Activated CD4-positive, alpha-beta T cell treated with anti-CD3 and anti-CD28 coated beads, Interleukin-2, amount 50 U/mL, for 16 hours (primary cell): ENCODE measurements at places on chromosomes 11 and 22.

GRCh38 chr11:47448566-47449427, at the start of gene RAPSN:
Gene RAPSN, minus strand, starts transcription at chr11:47449136. Its CDS starts 172 bp downstream, at chr11:47448964.
- no peak for DNase-seq

DNA sequence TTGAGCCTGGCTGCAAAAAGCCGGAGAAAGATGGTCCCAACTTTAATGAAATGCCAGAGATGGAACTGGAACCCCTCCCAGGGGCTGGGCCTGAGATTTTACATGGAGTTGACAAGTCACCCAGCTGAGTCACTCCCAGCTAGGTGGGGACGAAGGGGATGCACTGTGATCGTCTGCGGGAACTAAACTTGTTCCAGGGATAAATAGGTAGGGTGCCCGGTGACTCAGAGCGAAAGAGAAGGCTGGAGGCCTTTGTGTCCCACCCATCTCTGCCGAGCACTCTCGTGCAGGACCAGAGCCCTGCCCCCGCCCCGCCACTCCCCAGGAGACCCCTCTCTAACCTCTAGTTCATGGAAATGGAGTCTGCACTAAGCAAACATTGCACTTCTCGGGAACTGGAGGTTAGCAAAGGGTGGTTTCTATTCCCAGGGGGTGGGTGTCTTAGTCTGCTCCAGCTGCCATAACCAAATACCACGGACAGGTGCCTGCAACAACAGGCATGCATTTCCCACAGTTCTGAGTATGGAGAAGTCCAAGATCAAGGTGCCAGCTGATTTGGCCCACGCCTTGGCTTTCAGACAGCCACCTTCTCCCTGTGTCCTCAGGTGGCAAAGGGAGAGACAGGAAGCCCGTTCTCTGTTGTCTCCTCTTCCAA, 60.7 kb upstream of the FADD start:
- no peak for DNase-seq

- DNase-seq, result no peak
These were observed 107.8 kb downstream of the PTPRJ start for GRCh38 chr11:48087974-48088681.

- DNase-seq, result no peak
These were observed 9.4 kb downstream of the PCF11 start for GRCh38 chr11:83166193-83166866.

DNA sequence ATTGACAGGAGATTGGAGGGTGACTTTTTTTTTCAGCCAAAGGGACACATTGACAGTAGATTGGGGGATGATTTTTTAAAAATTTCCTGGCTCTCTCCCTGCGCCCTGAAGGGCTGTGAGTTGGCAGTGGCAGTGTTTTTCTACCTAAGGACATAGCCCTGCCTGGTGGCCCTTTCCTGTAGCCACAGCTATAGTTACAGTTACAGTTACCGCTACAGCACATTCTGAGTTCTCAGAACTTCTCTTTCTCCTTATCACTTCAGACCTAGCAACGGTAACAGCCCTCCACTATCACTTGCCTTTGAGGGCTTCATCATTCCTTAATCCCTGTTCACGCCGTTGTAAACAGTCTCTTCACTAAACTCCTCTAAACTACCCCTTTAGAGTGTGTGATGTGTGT, 684 bp downstream of the MRGPRX2 start:
- no peak for DNase-seq

DNA sequence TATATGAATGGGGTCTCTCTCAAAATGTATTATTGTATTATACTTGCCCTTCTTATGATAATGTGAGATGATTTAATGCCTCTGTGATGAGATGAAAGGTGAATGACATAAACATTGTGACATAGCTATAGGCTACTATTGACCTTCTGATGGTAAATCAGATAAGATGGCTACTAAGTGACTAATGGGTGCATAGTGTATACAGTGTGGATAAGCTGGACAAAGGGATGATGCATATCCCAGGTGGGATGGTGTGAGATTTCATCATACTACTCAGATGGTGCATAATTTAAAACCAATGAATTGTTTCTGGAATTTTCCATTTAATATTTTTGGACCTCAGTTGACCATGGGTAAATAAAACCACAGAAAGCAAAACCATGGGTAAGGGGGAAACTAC, 243.5 kb downstream of the SBF2 start:
- DNase-seq, result no peak

DNA sequence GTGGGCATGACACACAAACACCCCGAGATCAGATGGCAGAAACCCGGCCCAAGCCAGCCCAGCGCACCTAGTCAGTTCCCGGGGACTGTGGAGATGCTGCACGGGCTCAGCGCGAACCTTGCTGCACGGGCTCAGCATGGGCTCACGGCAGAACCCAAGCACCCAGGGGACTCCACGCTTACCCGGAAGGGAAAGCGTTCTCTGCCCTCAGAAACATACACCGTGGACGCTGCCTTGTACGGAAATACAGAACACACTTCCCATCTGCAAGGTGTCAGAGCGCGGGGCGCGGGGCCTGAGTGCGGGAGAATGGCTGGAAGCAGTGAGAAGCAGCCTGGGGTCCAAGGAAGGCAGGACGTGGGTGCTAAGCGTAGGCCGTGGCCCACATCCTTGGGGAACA, 319.9 kb downstream of the NTM start:
- no peak for DNase-seq

- no peak for DNase-seq
These were observed 10.5 kb downstream of the NRXN2 start for GRCh38 chr11:64712430-64713015.

DNA sequence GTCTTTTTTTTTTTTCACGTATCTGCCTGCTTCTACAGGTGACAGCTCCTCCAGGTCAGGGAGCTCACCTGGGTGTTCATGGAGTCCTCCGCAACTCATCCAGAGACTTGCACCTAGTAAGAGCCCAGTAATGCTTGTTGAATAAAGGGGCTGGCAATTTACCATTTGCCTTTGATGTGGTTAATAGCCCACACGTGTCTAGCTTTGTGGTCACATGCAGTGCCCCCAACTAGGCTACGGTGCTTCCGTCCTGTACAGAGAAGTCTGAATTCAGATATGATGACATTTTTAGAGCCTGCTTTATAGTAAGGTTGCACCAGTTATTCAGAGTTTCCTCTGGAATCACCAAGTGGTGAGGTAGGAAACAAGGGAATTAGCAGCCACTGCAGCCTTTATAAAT, 199.4 kb upstream of the MTMR2 start:
- DNase-seq, result no peak
